ENCODE measurements at places on chromosomes 6 and 20. TPM values are rescaled to one million over a fixed set of nuclear protein-coding genes. Genes with fewer than 3 reads are reported as not detected.

Gene OXT
- total RNA-seq: 1.9 TPM

Gene CRYBG1
- 13.2 TPM for total RNA-seq

Gene CCN2
- total RNA-seq: 13.8 TPM

Gene PBOV1
- total RNA-seq: not detected

Gene CRISP2
- total RNA-seq: not detected
